Upper lobe of right lung (tissue), 1 donor: ENCODE measurements at places on chromosomes 1 and 21. TPM values are rescaled to one million over a fixed set of nuclear protein-coding genes. Genes with fewer than 3 reads are reported as not detected.

- H3K27ac ChIP-seq, result peak overlapping the region; percentile 71
- peaks cover 41% of the 10 kb centered on the region for H3K4me1 ChIP-seq
- H3K4me3 ChIP-seq, result no peak overlapping the region
Measured at GRCh38 chr1:12555411-12556367, 62.3 kb downstream of the DHRS3 start.

DNA sequence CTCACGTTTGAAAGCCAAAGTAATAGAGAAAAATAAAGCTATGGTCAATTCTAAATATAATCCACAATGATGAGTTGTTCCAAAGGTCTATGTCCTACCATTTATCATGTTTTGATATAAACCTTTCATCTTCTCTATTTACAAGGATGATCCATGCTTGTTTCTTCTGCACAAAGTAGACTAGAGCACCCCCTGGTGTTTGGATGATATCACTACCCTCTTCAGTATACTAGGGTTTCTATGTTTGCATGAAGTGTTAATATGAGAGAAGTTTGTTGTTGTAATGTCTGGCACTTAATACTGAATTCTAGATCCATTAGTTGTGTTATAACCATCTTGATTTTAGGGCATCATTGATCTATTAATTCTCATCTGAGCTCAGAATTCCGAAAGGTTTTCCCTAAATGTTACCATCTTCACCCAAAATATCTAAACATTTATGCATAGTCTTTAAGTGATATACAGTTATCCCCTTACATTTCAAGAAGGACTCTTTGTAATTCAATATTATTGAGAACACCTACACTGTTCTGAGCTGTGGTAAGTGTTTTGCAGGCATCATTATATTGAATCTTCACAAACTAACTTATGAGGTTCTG lies 21.1 kb downstream of the CLDN8 start:
- no peak overlapping the region for H3K4me3 ChIP-seq
- H3K36me3 ChIP-seq, result no peaks in the 10 kb centered on the region
- H3K4me1 ChIP-seq, result peaks cover 2% of the 10 kb centered on the region
- no peak overlapping the region for H3K27ac ChIP-seq
- no peaks in the 10 kb centered on the region for H3K27me3 ChIP-seq

- no peak for DNase-seq
- H3K4me1 ChIP-seq, result no peaks in the 10 kb centered on the region
Measured at GRCh38 chr1:175742790-175743459, 470 bp downstream of the TNR start.

DNA sequence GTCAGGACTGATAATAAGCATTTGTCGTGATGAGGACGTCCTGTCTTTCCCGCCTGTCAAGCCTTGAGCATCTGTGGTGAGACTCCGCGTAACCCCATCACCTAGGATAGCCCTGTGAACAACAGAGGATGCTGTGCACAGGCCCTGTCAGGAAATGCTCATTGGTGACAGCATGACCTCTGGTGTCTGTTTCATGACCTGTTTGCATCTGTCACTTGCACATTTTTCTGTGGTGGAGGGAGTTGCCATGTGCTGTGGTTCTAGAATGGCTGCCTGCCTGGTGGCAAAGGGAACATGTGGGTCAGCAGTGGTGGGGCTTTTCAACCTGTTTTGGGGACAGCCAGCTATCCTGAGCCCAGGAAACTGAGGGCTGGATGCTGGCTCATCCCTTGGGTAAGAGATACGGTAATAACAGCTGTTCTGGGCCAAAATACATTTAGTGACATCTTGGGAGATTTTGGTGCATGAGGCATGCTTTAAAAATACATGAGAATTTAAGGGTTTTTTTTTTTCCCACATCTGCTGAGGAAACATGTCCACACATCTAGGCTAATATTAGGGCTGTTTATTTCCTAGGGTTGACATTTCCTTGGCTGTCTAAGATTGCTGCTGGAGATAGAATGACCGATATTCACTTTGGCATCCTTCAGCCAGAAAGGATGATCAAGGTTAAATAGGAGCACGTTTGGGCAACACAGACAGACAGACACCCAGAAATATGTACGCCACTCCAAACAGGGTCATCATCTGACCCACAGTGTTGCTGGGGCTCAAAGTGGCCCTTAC lies 52.9 kb downstream of the KCNC4 start:
- no peaks in the 10 kb centered on the region for H3K27me3 ChIP-seq
- H3K36me3 ChIP-seq, result no peaks in the 10 kb centered on the region
- H3K27ac ChIP-seq, result no peak overlapping the region
- H3K4me1 ChIP-seq, result peaks cover 9% of the 10 kb centered on the region
- no peak overlapping the region for H3K4me3 ChIP-seq

- H3K27me3 ChIP-seq, result peaks cover 13% of the 10 kb centered on the region
- H3K4me1 ChIP-seq, result no peaks in the 10 kb centered on the region
- H3K4me3 ChIP-seq, result peak within 1 kb of the TSS; percentile 56
- no peaks in the 10 kb centered on the region for H3K36me3 ChIP-seq
- no peak for DNase-seq
Measured at GRCh38 chr1:62318756-62319544, at the start of gene KANK4. Gene KANK4 (minus strand): TSS chr1:62319434. CDS start chr1:62281564, 37,870 bp downstream.

Gene THEM5
- total RNA-seq, result not detected

Gene CD34
- 50.7 TPM for total RNA-seq

Gene CLCA4
- not detected for total RNA-seq
